EL (cell line): ENCODE measurements at places on chromosomes 6 and 20.

DNA sequence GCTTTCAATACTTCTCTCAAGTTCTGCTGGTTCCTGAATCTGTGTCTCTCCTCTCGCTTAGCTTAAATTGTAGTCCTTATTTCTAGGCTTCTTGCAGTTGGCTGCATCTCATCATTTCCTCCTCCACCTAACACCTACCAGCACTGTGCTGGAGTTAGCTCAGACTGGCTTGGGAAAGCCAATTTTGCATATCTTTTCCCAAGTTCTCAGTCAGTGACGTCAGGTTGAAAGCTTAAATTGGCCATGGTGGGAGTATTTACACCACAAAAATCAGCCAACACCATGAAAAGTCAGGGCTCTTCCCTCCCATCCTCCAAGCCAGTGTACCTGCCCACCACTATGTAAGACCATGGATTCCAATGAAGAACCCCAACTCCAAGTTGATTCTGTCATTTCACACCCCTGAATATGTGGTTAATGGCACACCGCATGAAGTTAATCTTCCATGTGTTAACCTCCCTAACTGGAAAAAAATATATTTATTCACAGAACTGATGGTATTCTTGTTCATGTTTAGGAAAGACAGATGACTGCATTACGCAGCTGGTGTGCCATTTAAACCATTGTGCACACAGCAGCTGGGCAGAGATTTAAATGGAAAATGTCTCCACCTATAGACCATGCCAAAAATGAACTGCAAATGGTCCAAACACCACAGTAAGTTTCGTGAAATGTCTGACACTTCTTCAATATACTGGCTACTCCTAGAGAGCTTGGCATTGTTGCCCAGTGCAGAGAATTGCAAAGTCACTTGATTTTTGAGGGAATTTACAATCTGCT lies 274.1 kb upstream of the MAP3K7 start:
- DNase-seq: peak; percentile 21

- DNase-seq: no peak
These were observed 38.3 kb upstream of the SMLR1 start for GRCh38 chr6:130788954-130789353.

DNA sequence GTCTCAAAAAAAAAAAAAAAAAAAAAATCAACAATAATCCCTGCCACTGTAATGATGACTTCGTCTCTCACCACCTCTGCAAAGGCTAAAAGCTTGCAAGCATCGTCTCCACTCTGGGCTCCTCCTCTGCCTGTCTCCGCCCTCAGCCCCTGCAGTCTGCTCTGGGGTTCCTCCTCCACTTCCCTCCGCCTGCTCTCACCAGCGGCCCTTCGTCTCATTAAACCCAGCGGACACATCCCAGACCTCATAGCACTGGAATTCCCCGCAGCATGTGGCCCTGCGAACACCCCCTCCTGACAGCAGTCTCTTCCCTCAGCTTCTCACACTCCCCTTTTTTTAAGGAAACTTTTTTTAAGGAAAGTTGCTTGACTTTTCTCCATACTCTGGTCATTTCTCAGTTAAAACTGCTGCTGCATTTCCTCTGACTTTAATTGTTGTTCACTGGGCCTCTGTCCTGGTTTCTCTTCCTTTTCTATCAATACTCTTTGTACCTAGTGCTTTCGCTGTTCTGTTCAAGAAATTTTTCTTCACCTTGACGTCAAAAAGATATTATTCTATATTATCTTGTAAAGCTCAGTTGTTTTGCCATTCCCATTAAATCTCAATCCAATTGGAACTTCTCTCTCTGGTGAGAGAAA lies 70.9 kb upstream of the PLEKHG1 start:
- peak; percentile 40 for DNase-seq

DNA sequence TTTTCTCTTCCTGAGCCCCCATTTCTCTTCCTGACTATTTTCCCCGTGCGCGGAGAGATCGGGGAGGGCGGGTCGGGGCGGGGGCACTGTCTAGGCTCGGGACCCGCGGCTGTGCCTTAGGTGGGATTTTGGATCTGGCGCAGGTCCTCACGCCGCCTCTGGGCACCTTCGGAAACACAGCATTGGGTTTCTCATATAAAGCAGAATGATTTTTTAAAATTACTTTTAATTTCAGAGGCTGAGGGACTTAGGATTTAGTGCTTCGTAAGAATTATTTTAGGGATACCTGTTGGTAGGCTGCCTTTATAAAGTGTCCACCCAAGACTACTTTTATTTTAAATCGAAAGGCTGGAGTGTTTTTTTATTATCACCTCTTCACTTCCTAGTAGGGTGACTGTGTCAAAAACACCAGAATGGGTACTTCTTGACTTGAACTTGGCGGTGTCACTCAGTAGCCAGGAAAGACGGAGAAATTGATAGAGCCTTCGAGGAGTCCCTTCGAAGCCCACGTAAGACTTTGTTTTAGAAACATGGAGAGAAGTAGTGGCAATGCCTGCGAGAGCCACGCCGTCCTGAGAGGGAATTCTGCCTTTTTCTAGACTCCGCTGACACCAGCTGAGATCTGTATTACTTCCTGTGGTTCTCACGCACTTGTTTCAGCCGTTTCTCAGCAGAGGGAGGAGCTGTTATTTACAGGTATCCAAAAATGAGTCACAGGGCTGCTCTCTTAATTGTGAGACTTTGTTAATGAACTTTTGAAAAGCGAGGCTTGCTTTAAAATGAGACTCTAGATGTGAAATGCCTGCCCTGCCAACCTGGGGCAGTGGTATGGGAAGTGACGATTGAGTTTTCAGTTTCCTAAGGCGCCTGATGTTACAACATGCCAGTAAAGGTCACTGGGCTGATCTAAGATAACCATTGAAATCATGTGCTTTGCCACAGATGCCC lies 667 bp downstream of the STX11 start:
- peak; percentile 46 for DNase-seq

GRCh38 chr6:56534680-56535419 lies 107.8 kb downstream of the DST start:
- DNase-seq: no peak

DNA sequence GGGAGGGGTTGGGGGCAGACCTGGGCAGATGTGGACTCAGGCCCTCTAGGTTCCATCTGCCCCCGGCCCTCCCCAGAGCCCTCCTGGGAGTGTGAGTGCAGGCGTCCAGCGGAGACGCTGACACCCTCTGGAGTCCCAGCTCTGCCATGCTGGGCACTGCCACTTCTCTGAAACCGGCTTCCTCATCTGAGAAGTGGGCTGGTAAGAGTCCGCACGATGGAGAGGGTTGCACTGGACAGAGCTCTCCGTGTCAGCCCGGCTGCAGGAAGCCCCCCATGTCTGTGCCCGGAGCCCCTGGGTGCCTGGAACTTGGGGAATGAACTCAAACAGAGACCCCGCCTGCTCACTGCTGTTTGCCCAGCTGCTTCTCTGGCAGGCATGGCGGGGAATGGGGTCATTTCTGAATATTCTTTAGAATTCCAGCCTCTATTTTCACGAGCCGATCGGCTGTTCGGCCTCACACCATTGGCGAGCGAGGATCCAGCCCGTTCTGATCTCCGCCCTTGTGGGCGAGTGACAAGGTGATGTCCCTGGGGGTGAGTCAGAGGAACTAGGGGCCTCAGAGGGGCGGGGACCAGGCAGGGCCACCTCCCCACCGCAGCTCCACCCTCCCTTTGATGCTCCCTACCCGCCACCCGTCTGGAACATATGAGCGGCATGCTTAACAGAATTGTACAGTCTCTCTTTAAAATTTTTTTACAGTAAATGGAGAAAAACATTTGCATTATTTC lies 47.8 kb upstream of the GATA5 start:
- no peak for DNase-seq

DNA sequence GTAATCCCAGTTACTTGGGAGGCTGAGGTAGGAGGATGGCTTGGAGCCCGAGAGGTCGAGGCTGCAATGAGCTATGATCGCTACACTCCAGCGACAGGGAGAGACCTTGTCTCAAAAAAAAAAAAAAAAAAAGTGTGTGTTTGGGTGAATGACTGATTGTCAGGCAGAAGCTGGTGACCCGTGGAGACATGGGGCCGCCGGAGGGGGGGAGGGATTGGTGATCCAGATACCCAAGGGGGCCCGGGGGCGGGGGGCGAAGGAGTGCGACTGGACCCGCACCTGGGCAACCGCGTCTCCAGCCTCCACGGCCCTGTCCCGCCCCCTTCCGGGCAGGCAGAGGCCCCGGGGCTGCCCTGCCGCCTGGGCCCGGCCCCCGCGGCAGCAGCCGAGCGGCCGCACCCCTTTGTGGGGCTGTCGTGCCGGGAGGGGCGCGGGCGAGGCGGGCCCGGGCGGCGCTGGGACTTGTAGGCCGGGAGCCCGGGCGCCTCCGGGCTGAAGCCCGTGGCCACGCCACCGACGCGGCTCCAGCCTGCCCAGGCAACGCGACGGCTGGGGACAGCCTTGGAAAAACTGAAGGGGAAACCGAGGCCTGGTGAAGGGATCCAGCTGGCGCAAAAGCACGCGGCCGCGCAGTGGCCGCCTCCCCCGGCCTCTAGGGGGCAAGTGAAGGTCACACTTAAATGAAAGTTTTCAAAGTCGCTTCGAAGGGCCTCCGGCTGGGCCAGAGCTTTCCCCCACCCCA lies 2.1 kb upstream of the RBM38 start:
- DNase-seq: peak; percentile 40

DNA sequence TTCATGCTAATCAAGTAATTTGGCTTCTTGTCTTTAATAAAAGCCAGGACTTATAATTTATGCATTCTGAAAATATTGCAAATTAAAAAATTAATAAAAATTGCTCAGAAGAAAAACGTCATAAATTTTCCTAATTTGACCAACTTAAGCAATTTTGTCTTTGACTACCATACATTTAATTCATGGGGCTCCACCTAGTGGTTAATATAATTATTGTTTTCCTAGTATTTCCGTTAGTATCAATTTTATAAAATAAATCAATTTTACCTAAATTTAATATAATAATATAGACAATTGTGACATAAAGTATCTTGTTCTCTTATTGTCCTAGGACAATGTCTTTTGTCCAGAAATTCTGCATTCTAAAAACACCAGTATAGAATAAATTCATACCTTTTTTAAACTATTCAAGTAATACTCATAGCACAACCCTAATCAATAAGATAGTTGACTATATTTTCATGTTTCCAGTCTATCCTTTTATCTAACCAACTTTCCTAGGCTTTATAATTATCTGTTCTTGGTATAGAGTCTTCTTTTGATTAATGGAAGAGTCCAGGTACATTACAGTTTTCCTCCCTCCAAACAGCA lies 319.9 kb downstream of the TRDN start:
- DNase-seq: peak; percentile 1

DNA sequence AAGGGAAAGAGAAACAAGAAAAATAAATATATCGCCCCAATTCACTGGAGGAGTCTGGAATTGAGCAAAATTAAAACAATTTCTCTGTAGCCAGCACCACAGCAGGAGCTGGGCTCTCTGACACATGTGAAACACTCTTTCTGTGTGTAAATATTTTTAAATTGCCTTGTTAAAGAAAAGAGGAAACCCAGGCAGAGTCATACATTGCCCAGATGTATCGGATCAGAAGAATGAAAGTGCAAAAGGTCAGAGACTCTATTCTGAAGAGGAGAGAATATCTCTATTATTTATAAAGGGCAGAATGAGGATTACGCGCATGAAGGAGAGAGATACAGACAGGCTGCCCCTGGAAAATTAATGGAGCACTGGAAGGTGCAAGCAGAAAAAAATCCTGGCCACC lies 127.0 kb upstream of the MAN1A1 start:
- DNase-seq: no peak

DNA sequence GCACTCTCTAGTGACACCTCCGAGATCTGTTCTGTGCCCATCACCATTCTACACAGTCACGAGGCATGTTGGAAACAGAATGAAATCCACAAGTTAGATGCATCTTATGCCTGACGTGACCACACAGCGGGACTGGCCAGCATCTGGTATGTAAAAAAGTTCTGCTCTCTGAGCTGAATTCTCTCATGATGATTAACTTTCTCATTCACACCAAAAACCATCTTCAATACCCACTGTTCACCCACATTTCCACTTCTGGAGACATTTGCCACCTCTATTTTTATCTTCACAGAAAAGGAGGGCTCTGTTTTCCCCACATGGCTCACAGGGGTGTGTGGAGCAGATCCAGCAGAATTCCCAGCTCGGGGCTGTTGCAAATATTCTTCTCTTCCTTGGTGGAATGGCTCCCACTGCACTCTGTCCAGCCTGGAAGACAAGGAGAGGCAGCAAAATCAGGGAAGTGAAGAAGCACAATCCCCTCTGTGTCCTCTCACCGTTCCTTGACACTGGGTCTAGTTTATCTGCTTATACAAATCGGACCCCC lies 303.4 kb downstream of the TAF4 start:
- DNase-seq: no peak

DNA sequence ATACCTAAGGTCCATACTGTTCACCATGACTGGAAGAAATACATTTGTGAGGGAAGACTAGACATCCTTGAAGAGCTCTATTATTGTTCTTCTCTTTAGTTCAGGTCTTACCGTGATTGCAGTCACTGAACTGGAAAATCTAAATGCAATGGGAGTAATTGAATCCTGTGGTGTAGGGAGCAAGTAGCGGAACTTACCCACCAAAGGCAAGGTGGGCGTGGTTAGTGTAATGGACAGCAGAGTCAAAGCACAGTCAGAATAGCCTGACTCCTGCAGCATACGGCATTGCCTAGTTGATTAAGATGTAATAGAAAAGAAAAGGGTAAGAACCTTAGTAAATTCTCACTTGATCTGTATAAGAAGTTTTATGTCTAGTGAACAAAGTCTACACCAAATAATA lies 679.7 kb upstream of the EPHA7 start:
- DNase-seq: no peak

- DNase-seq: no peak
These were observed 45.0 kb downstream of the ADNP start for GRCh38 chr20:50886184-50886790.

DNA sequence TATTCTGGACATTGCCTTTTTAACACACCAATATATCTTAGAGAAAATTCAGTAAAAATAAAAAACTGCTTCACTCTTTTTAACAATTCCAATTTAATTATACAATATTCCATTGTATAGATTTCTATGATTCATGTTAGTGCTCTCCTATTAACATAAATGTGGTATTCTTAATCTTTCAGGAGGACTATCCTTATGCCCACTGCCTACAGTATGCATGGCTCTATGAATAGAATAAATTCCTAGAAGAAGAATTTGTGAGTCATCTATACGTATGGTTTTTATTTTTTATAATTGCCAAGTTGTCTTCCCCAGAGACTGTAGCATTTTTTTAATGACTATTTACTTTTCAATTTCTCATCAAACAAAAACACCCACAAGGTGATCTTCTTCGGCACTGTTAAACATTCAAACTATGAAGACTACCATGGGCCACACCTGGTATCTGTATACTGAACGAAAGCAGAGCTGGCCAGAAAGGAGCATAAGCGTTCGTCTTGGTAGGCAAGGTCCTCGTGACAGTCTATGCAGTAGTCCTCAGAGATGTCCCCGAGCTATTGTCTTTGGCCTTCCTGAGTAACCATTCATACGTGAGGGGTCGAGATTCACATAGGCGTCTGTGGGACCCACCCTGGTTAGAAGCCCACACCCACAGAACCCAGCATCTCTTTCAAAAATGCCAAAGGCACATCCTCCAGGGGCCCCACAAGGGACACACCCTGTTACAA lies 74.6 kb downstream of the KIF16B start:
- DNase-seq: peak; percentile 3

GRCh38 chr6:33748841-33749240 lies 2.1 kb upstream of the IP6K3 start:
- no peak for DNase-seq
